ENCODE measurements at places on chromosomes 2 and 18.

DNA sequence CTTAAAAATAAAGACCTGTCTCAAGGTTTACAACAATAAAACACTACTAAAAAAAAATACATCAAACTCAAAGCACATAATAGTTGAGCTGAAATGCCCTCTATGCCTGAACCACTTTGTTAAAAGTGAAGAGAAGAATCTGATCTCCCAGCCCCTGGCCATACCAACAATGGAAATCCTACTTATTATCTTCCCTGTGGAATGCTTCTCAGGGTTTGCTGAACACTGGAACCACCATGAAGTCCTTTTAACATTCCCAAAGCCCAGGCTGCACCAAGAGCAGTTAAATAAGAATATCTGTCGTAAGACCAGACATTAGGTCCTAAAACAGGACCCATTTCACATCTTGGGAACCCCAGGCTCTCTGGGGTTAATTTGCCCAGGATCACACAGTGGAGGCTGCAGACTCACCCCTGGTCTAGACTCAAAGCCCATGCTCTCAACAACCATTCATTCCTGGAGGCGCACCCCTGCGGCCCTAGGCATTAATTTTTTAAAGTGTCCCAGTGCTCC is 285.8 kb downstream of the STK39 start:
- no peak for DNase-seq

DNA sequence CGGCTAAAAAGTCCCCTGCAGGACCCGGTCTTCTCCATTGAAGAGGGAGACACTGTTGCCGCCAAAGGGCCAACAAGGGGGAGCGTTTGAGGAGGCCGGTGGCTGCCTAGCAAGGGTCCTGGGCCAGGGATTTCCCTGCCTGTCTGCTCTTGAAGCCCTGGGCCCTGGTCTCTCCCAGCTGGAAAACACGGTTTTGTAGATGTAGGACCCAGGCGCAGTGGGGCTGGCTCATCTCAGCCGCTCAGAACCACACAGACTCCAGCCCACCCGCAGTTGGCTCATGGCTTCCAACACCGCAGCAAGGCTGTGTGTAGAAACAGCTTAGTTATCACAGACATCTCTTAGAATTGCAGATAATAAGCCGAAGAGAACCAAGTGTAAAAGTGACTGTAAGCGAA is 57.1 kb upstream of the TWIST2 start:
- DNase-seq = no peak

DNA sequence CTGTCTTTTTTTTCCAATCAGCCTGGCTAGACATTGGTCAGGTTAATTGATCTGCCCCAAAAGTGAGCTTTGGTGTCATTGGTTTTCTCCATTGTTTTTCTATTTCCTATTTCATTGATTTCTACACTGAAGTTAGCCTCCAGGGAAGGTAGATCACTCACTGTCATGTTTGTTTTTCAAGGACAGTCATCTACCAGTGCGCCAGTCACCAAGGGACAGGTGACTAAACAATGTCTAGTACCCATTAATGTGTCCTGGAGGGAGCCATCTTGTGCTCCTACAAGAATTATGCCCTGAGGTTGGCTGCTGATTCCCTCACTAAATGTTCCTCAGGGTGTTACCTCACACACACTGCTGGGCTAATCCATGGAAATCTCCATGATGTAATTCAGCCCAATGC is 17.6 kb upstream of the USP40 start:
- DNase-seq = no peak

DNA sequence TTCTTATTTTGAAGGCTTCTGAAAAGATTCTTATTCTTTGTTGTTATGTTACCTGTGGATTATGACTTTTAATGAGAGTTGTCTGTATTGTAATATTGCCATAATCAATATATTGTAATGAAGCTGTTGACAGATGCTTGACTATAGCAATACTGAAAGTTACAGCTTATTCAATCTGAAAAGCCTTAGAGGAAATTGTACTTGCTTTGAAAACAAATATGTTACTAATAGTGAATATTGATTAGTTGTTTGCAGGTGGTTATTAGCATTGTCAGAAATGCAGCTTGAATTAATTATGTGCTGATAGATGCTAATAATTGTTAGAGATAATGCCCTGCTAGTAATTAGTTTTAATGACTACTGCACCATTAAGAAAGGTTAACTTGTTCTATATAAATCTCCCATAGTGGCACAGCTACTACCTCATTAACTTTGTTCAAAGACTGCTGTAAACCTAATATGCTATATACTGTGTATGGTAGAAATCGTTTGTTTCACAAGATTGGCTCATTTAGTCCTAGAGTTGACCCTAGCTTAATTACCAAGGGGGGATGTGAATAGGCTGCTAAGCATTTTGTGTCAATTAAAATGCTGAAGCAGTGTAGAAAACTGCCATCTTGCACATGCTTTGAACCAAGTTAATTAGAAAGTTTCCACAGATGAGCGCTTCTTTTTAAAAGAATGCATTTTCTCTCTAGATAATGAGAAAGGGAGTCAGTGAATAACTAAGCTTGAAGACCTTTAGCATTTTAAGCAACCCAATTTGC is 30.5 kb downstream of the SLC39A10 start:
- DNase-seq = no peak

DNA sequence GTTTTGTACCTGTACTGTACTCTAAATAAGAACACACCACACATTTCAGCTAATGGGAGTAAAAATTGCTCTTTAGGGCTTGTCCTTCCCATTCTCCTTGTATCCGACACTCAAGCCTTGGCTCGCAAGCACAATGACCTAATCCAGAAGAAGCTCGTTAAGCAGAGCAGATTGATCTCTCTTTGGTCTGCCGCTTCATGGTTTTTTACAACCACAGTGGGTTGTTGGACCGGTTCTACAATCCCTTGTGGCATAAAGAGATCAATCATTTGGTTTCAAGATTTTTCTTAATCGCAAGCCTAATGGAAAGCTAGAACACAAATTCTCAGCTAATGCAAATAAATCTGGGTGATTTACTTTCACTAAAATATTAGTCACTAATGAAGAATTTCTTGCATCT is 662.1 kb downstream of the LRP1B start:
- DNase-seq = no peak
